ENCODE measurements at places on chromosomes 16 and 17.
A peak's percentile ranks its signal among the peaks of the same experiment; 100 is the strongest.

- no peak for DNase-seq
Observed at GRCh38 chr17:65099941-65100315, 37.2 kb upstream of the RGS9 start.

DNA sequence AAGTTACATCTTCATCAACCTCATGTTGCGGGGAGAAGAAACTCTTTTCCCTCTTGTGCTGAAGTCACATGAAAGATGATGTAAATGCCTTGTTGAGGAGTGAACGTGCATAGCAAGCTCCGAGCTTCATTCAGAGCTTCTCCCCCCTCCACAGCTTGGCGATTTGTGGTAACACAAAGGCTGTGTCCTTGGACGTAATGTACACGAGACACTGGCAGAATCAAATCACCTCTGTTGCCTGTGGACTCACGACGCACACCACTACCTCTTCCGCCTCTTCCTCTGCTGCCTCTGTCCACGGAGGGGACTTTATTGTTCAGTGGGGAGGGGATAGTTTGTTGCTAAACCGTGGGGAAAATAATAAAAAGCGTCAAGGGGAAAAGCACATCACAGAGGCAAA, 54.9 kb upstream of the CHMP6 start:
- DNase-seq: no peak

DNA sequence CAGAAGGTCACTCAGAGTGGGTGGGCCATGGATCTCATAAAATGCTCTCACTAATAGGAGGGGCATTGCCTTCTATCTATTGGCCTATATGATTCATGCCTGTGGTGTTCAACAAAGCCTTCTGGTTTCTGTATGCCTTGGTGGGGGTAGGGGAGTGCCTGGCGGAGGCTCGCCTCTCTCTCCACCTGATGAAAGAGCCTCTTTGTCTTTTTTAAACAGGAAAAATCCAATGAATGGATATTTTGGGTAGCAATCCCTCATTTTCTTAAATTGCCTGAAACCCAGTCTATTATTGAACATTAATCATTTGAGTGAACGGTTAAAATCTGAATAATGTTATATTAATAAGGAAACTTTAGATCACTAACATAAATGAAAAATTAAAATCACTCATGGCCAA, 90.6 kb downstream of the TOX3 start:
- no peak for DNase-seq

- peak; percentile 94 for DNase-seq
Observed at GRCh38 chr16:75244844-75245758, 6.3 kb downstream of the BCAR1 start.

DNA sequence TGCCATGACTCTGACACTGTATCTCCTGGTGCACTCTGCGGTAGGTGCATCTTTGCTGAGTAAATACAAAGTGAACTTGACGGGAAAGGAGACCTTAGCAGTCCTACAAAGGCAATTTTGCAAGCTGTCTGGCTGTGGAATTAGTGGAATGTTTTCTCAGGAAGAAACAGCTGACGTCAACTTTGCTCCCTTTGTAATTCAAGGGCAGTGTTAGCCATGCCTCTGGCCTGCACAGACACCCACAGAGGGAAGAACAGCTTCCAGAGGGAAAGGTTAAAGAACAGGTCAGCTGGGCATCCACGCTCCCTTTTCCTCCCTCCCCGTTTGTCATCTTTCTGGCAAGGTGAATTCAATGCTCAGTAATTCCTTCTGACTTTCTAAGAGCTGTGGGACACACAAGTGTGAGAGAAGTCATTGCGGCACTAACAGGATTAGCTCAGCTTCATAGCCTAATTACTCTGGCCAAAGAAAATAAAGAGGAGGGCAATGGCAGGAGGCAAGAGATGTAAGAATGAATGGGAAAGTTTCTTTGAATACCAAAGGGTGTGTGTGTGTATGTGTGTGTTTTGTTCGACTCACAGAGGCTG, 476.9 kb upstream of the GOT2 start:
- DNase-seq: no peak

- DNase-seq: no peak
Observed at GRCh38 chr17:1695365-1695764, 10.7 kb upstream of the PRPF8 start.

- DNase-seq: no peak
Observed at GRCh38 chr17:7843257-7843535, 9.2 kb downstream of the KDM6B start.

GRCh38 chr17:40325156-40326013, 16.4 kb downstream of the RARA start:
- no peak for DNase-seq

- DNase-seq: peak; percentile 99
Observed at GRCh38 chr17:43024407-43025289, at the start of gene RND2. Gene RND2, plus strand, starts transcription at chr17:43025231. Its CDS starts 117 bp downstream, at chr17:43025348.

DNA sequence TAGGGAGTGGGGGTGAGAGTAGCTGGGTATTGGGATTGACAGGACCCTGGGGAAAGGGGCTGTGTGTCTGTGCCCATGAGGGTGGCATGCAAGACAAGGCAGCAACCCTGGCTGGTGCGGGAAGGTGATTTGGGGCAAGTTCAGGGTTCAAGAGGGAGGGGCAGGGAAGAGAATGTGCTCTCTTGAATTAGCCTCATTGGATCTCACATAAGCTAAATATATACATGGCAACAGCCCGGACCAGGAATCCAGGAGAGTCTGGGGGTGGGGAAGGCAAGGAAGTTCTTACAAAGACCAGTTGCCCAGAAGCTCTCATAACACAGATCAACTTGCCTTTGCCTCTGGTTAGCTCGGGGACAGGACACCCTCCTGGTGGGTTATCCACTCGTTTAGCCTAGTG, 73.3 kb downstream of the IRX3 start:
- DNase-seq: no peak

DNA sequence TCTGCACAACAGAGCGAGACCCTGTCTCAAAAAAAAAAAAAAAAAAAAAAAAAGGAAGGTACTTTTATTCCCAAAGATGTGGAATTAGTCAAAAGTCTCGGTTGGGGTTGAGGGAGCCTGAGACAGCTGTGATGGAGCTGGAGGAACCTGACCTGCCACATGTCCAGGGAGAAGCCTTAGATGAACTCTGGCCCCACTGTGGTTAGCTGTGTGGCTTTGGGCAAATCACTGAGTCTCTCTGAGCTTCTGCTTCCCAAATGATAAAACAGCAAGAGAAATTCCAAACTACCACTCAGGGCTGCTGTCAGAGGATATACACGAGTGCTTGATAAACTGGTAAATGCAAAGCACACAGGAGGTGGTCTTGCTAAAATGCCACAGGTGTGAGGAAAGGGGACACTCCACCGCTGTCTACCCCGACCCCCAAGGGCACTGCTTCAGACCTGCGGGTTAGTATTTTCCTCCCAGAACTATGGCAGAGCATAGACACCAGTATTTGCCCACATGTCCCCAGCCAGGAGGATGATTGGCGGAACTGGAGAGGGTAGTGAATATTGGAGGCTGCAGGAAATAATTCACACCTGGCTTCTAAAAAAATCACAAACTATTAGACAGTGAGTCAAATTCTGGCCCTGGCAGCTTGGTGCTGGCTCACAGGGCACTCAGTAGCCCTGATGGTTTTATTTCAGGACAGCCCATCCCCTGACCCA, 14.7 kb downstream of the DRC3 start:
- no peak for DNase-seq

- DNase-seq: no peak
Observed at GRCh38 chr16:82881516-82881915, 254.7 kb downstream of the CDH13 start.

GRCh38 chr17:57849163-57849873, 526 bp downstream of the MRPS23 start:
- DNase-seq: no peak

- DNase-seq: no peak
Observed at GRCh38 chr16:4314532-4315185, 1.2 kb upstream of the GLIS2 start.

DNA sequence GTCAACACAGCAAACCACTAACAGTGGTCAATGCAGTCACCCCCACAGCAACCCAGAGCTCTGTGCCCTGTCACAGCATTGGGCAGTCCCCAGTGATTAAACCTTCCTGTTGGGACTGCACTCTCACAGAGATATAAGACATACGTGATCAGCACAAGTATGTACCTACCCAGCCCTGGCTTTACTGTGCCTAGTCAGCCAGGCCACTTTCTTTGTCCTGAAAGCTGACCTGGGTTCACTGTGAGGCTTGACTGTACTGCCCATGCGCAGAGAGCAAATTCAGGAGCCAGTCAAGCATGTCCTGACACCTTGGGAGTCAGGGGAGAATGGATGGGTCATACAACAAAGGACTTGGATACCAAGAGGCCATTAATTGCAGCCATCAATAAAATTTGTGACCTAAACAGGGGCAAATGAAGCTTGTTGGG, 10.9 kb upstream of the TMEM170A start:
- no peak for DNase-seq

DNA sequence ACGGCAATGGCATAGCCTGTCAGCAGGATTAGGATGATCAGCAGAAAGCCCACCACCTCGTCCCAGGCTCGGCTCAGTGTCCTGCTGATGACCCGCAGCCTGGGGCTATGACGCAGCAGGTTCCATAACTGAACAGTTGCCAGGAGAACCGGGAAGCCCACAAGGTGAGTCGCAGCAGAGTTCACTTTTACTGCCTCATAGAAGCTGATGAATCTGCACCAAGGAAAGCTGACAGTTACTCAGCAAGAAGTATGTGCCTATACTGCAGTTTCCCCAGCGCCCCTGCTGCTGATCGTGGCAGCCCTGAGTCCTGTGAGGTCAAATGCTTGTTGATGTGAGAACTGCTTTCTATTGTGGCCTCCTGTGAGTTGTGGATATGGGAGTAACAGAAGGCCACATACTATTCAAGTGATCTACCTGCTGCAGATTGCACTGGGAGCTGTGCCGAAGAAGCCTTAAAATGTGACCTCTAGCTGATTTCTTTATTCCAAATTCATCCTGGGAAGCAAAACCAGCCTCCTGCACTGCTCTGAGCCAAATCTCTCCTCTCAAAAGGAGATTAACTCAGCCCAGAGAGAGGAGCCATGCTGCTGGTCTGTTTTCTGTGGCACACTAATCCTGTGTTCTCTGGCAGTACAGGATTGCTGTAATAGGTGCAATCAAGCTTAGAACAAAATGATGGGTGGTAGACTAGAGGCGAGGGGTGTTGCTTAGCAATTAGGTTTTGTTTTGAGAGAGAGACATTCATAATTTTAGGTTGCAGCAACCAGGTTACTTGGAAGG, 38.8 kb downstream of the IST1 start:
- no peak for DNase-seq

GRCh38 chr17:64441772-64442540, 7.0 kb upstream of the MILR1 start:
- no peak for DNase-seq

DNA sequence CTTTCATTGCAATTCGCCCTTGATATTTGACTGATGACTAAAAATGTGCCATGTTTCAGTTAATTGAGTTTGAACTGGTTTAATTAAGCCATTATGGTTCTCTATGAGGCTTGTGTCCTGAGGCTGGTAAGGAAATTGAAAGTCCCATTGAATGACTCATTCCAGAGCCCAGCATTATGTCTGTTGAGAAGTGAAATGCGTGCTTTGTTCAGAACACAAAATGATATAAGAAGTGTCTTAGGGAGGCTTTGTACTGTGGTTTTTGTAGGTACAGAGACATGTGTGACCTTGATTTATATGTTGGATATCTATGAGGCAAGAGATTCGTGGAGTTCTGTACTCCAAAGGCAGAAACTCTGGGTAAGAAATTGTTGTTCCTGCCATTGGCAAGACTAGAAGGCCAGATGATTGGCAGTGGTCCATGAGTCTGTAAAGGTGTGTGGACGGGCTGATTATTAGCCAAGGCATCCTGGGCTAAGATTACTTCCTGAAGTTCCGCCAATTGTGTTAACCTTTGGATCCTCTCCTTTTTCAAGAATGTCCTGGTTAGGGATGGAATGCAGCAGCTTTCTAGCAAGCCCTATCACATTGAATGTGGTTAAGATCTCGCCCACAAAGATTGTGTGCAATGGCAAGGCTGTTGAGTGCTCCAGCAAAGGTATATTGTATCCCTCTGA, 103.7 kb downstream of the NPIPB5 start:
- DNase-seq: no peak

DNA sequence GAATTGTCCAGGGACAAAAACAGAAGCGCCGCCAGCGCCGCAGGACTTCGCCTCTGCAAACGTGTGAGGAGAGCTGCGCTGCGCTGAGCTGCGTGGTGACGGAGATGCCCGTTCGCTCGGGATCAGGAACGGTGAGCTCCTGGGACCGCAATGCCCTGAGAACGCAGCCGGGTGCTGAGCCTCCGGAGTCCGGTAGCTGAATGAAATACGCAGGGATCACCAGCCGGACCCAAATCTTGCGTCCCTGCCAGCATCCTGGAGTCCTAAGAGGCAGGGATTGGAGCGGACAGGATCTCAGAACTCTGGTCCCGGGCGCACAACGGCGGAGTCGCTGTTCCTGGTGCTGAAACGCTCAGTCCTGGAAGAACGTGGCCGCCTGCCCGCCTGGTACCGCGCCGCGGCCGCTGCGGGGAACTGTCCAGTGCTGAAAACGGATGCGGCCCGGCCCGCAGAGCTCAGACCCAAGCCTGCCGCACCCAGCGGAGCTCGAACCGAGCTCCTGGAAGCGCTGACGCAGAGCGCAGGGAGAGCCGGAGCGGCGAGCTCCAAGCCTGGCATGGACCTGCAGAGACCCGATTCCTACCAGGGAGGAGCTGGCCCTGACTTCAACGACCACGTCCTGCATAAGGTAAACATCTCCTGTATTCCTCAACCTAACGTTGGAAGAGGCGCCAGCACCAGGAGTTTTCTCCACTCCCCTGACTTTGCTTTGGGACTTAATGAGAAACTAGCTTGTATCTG, 41.5 kb downstream of the CD300LF start:
- DNase-seq: no peak

DNA sequence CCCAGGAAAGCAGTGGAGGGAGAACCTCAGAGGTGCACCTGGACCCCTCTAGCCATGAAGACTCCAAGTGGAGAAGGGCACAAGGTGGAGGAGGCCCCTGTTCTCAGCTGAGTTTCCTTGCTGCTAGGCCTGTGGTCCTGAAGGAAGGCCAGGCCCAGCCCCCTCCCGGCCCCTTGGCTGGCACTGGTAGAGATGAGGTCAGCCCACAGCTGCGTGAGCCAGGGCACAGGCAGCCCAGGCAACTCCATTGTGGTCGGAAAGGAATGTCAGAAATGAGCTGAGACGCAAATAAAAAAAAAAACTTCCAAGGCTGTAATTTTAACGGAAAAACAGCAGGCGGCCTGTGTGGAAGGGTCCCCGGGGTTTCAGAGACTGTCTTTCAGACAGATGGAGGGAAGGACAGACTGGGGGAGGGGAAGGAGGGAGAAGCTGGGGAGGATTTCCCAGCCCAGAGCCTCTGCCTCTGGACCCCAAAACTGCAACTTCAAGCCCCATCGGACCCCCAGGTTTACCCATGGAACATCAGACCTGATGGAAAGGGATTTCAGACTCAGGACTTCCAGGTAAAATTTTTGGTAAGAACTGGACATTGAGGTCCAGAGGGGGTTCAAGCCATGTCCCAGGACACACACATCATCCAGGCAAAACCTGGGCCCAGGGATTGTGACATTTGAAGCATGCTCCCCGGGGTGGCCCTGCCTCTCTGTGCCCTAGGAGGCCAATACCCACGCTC, 25.6 kb upstream of the MRPS23 start:
- DNase-seq: peak; percentile 87

GRCh38 chr17:32590974-32591373, 104.2 kb downstream of the CDK5R1 start:
- no peak for DNase-seq

- DNase-seq: no peak
Observed at GRCh38 chr17:13583996-13584700, 17.6 kb downstream of the HS3ST3A1 start.

- no peak for DNase-seq
Observed at GRCh38 chr17:79562931-79563210, 48.0 kb downstream of the RBFOX3 start.
